Stimulated activated CD4-positive, alpha-beta T cell treated with anti-CD3 and anti-CD28 coated beads, TNF-alpha, amount 100 ng/mL, for 1 hour (primary cell): ENCODE measurements at places on chromosomes 1 and 21.

- DNase-seq = no peak
These were observed 73.7 kb downstream of the KCNK2 start for GRCh38 chr1:215156232-215156631.

- DNase-seq = no peak
These were observed 6.8 kb downstream of the BSND start for GRCh38 chr1:55005351-55006140.

DNA sequence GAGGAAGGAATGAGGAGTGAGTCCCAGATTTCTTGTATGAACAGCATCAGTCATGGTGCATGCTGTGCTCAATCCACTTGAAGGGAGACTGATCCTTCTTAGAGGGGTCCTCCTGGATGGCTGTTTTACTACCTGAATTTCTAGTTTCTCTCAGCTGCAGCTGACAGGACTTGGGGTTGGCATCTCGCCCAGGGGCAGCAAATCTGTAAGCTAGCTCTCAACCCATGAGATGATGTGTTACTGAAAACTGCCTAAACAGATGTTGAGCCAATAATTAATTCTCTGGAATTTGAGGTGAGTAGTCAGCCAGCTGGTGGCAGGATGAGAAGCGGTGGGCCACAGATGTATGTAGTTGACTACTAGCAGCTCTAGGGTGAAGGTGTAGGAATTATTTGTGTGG lies 19.6 kb downstream of the BACH1 start:
- DNase-seq = no peak

- DNase-seq = no peak
These were observed 41.8 kb upstream of the C1orf198 start for GRCh38 chr1:230909974-230910754.

DNA sequence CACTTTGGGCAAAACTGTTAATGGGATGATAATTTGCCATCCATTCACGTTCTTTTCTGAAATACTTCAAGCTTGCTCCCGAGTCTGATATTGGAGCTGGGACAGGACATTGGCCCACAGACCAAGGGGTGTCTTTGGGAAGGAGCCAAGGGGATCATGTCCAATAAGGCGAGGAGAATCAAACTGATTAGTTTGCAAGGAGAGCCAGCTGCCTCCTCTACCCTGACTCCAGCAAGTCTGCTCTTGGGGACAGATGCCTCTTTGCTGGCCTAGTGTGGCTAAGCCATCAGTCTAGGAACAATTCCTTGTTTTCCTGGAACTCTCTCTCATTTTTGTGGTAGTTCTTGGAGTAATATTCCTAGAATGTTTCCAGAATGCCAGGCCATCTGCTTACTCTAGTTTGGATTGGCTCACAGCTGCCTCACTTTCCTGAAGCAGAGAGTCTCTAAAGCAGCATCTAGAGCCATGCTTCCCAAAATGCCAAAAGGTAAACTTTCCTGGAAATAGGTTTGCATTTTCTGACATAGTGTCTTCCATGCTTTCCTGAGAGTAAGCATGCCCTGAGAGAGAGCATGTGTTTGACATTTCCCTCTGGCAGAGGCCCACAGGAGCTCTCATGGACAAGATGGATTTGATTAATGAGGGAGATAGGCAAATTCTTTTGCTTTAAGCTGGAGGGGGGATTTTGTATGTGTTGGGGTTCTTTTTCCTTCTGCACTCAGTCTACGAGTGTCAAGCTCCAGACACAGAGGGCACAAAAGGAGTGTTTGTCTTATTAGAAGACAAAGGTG lies 145.6 kb downstream of the GDAP2 start:
- DNase-seq = no peak

DNA sequence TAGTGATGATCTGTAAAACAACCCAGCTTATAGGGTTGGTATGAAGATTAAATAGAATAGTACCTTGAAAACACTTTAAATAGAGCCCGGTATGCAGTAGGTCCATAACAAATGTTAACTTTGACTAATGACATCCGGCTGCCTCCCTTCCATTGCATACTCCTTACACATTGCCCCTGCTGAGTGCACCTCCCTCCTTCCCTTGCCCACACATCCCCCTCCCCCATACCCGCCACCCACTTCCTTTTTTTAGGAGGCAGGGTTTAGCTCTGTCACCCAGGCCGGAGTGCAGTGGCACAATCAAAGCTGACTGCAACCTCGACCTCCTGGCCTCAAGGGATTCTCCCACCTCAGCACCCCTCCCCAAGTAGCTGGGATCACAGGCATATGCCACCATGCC lies 24.4 kb upstream of the ZC3H12A start:
- DNase-seq = no peak

DNA sequence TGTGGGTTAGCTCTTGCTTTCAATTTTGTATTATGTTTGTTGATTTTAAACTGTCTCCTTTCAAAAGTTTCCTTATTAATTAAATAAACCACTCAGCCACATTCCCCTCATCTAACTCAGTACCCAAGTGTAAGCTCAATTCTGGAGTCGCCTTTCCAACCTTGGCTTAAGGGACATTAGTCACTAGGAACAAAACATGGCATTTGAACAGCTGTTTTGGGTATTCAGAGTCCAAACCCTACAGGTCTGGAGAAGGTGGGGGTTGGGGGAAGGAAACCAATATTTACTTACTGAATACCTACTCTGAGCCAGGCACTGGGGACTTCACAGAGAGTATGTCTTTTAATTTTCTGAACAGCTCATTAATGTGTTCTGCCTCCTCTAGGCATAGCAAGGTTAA lies 117.2 kb upstream of the JUN start:
- DNase-seq = no peak

DNA sequence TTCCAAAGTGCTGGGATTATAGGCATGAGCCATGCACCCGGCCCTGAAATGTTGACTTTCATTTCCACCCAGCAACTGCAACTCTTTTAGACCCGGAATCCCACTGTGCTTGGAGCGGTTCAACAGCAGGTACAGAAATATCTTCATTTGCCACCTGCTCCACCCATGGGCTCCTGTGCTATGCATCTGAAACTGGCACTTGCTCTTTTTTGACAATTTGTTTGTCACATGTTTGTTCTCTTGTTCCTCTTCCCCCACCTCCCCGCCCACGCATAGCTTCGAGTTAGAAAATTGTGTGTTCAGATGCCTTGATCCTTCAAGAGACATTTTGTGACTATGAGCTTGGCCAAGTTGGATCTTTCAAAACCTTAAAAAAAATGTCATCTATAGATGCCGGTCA lies 2.4 kb upstream of the IFNLR1 start:
- no peak for DNase-seq

DNA sequence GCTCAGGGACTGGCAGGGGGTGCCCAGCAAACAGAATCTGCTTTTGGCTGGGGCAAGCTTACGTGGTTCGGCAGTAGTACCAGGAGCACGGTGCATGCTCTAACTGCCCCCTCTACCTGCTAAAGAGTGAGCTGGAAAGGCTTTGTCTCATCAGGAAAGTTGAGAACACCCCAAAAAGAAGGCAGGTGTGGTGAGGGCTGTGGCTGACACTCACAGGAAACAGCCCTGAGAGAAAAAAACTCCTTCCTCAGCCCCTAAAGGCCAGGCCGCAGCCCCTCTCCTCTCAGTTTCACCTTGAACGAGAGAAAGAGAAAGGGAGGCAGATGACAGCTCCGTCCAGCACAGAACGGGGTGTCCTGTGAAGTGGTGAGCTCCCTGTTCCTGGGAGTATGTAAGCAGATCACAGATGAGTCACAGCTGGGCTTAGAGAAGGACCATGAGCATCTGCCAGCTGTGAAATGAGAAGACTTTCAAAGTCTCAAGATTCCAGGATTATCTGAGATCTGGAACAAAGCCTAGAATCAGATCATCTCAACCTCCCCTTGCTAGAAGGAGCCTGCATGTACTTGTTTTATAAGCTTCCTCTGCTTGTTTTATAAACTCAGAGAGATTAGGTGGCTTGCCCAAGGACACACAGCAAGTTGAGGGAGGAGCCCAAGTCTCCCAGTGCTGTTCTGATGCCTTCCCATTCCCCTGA lies 13.4 kb downstream of the LAPTM5 start:
- DNase-seq = no peak

DNA sequence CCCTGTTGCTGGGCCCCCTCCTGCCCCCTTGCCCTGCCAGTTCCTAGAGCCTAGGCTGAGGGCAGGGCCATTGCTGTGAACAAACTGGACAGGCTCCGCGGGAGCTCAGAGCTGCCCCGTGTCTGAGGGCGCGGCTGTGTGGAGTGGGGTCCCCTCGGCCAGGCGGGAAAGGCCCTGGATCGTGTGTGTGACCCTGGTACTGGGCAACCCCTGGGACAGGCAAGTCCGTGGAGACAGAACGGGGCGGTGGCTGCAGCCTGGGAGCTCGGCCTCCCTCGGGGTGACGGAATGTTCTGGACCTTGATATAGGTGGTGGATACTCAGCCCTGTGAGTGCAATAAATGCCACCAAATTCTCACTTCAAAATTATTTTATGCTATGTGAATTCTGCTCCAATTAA lies 27.7 kb upstream of the C1orf159 start:
- DNase-seq = no peak

DNA sequence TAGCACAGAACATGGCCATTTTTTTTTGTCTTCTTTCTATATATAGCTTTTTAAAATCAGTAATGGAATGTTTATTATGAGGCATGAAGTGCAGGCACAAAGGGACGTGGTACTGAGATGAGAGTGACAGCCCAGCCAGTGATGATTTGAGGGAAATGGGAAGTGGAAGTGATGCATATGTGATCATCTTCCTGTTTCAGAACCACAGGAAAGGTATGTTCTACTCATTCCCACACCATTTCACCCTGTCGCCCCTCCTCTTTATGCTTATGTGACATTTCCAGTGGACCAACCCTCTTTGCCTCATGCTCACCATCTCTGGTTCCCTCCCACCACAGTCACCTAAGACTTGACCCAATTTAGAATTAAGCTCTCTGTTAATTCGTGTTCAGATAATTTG lies 24.3 kb downstream of the PTGS2 start:
- DNase-seq = no peak

- no peak for DNase-seq
These were observed 75.2 kb downstream of the GFI1 start for GRCh38 chr1:92411511-92411910.

DNA sequence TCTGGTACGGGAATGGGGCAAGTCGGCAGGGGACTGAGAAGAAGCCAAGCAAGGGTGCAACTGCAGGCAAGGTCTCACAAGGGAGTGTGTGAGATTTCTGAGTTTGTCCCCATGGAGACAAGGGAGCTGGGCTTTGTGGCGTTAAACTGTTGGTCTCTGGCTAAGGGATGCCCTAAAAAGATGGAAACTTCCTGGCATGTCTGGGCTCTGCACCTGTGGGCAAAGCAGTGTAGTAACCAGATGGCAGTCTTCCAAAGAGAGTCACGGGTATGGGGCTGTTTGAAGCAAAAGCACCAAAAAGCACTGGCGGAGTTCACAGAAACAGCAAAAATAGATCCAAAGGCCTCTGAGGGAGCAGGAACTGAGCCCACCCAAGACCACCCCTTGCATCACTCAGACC lies 104.8 kb upstream of the SLC44A3 start:
- no peak for DNase-seq

- no peak for DNase-seq
These were observed 223.7 kb upstream of the CSF3R start for GRCh38 chr1:36706416-36706815.

GRCh38 chr1:234613128-234613875 lies 3.3 kb upstream of the IRF2BP2 start:
- DNase-seq = no peak

DNA sequence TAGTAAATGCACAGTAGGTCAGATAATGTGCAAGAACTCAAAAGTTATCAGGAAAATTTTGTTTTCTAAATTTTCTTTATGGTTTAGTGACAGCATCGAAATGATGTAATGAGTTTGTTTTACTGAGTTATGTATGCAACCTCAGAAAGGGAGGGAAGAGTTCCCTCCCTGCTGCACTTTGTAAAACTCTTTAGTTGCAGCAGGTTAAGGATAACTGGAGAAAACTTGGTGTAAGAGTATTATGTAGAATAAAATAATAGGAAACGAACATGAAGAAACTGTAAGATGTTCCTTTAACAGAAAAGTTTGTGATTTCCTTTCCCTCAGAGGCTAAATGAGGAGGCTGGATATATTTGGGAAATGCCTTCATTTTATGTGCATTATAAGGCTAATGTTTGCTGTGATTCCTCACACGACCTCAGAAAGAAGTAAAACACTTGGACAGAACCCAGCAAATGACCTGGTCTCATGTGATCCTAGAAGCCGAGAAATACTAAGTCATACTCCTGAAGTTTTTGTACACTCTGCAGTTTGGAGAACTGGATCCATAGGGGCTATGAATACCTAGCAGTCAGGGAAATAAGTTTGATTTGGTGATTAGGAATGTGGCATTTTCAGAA lies 35.4 kb downstream of the ADGRL2 start:
- no peak for DNase-seq

DNA sequence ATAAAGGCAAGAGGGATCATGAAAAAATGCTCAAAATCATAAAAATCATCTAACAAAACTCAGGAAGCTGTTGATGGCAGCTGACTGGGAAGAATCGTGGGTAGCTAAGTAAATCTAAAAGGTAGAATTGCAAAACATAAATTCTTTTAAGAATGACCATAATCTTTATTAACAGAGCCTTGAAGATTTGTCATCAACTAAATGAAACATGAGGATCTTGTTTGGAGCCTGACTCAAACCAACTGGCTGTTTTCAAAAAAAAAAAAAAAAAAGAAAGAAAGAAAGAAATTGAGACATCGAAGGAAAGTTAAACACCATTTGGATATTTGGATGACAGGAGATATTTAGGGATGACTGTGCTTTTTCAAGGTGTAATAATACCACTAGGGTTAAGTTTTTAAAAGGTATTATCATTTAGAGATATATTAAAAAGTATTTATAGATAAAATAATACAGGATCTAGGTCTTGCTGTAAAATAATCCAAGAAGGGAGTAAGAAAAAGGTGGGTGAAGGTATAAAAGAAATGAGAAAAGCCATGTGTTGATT lies 48.6 kb downstream of the CD34 start:
- no peak for DNase-seq

DNA sequence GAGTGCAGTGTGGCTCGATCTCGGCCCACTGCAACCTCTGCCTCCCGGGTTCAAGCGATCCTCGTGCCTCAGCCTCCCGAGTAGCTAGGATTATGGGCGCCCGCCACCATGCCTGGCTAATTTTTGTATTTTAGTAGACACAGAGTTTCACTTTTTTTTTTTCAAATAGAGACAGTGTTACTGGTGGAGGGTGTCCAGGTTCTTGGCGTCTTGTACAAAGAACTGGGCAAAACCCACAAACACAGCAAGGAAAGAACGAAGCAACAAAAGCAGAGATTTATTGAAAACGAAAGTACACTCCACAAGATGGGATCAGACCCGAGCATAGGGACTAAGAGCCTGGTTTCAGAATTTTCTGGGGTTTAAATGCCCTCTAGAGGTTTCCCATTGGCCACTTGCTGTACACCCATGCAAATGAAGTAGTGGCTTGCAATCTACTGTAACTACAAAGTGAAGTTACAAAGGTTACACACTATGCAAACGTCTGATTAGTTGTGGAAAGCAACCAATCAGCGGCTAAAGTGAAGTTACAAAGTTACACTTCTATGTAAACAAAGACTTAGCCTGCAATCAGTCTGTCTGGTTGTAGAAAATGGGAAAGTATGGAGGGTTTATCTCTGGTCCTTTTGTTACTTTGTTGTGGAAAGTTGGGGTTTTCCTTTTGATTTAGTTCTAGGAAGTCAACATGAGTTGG lies 199.1 kb downstream of the DYRK1A start:
- DNase-seq = no peak

GRCh38 chr1:85264150-85264549 lies 4.7 kb upstream of the C1orf52 start:
- no peak for DNase-seq

GRCh38 chr21:27062443-27062842 lies 95.6 kb upstream of the ADAMTS5 start:
- no peak for DNase-seq
